ENCODE measurements at places on chromosomes 11 and 22. TPM values are rescaled to one million over a fixed set of nuclear protein-coding genes. Genes with fewer than 3 reads are reported as not detected.
A peak's percentile ranks its signal among the peaks of the same experiment; 100 is the strongest.

- DNase-seq: no peak
Observed at GRCh38 chr11:92888696-92889095, 80.8 kb upstream of the MTNR1B start.

Gene LDHAL6A
- not detected for total RNA-seq

GRCh38 chr11:73520353-73521061 is 77.4 kb downstream of the FAM168A start:
- DNase-seq: no peak

DNA sequence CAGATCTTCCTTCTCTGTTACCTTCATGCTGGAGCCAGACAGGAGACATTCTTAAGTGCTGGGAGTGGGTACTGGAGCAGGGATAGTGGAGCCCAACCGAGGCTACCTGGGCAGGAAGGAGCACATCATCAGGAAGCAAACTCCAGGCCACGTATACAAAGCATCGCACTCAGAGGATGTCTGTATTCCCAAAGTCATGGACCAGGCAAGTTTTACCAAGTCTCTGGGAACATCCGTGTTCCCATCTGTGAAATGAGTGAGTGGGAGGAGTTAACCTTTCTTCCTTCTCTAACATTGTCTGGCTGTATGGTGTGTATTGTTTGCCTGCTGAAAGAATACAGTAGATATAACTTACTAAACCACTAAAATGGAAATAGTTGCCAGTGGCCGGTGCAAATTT is 175.0 kb upstream of the TMEM45B start:
- DNase-seq: no peak

DNA sequence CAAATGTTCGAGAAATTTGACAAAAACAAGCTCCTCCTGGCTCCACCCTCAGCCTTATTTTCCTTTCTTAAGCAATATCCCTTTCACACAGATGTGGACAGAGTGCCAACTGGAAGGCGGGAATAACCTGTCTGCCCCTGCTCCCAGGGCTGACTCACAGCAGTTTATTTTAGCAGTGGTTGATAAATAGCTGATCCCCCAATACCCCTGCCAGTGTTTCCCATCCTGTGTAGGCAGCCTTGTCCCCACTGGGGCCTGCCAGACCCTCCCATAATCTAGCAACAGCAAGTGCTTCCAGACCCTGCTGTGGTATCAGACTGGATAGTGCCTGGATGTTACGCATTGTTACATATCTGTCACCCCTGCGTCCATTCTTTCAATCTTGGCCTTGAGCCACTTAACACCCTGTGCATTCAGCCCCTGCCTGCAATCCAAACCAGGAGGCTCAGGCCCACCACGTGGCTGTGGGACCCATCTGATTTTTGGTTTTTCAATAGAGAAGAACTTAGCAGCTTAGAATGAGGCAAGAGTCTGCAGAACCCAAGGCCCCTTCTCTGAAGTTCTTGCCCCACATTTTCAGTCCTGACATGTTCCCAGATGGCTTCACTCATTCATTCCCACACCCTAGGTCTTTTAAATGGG is 53.7 kb downstream of the PARVA start:
- no peak for DNase-seq

DNA sequence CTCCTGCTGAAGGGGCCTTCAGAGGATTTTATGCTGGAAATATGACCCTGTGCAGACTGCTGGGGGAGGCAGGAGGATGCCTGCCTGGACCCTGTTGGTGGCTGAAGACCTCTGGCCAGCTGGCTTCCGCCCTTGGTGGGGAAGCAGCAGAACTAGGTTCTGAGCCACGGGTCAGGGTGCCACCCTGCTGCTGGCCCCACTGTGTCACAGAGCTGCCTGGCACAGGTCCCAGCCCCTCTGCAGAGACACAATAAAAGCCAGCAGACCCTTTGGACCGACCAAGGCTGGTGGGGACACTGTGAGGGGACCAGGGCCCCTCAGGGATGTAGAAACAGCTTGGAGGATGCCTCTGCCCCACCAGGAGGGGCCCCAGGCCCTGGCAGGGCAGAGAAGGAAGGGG is 6.9 kb upstream of the SREBF2 start:
- DNase-seq: peak; percentile 22

GRCh38 chr11:46290598-46291309 is 13.3 kb downstream of the CREB3L1 start:
- DNase-seq: peak; percentile 78

DNA sequence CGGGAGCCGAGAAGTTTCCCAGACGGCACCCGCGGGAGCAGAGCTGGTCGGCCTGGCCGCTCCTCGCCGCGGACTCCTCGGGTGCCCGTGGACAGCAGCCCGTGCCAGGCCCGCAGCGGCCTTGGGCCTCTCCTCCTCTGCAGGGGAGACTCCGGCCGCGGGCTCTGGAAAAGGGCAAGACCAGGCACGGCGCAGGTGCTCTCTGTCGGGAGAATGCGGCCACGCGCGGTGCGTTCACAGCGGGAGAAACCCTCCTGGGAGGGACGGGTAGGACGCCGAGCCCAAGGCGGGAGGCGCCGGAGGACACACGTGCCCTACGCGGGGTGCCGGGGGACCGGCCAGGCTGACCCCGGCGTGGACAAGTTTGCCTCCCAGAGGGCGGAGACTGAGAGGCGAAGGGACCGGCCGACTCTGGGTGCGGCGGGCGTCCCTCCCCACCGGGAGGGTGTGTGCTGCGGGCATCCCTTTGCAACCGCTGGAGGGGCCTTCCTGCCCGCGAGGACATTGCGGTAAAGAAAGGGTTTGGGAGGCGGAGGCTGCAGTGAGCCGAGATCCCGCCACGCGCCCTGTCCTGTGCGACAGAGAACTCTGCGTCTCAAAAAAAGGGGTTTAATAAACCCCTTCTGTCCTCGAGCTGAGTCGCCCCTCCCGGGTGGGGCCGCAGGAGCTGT is 2.3 kb downstream of the IFITM1 start:
- peak; percentile 44 for DNase-seq

DNA sequence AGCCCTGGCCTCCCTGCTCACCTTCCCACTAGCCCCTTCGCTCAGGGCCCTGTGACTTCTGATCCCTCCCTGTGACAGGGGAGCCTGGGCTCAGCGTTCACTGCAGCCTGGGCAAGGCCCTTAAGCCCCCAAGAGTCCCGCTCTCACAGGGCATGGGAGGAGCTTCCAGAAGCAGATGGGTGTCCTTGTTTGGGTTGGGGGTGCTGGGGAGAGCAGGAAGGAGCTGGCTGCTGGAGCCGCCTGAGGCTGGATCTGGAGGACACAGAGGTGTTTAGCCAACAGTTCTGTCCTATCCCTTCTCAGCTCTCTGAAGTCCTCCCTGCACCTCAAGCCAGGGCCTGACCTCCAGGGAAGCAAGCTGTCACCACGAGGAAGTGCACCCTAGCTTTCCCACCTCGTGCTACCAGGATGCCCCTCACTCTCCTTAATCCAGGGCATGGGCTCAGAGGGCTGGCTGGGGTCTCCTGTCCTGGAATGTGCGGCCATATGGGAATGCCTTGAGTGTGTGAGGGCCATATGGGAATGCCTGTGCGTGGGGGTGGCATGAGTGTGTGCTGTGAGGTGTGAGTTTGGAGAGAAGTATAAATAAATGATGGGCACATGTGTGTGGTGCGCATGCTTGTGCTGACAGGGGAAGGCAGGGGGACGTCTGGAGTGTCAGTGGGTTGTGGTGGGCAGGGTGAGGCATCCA is 25.0 kb upstream of the TUB start:
- DNase-seq: no peak

Gene ATP6V1E1
- 213 TPM for total RNA-seq

Gene OR8H2
- total RNA-seq: not detected

GRCh38 chr11:13294771-13295579 is 17.4 kb downstream of the BMAL1 start:
- no peak for DNase-seq

Gene FIBIN
- 10.5 TPM for total RNA-seq

GRCh38 chr22:49972163-49973017 is 11.8 kb downstream of the PIM3 start:
- peak; percentile 16 for DNase-seq

DNA sequence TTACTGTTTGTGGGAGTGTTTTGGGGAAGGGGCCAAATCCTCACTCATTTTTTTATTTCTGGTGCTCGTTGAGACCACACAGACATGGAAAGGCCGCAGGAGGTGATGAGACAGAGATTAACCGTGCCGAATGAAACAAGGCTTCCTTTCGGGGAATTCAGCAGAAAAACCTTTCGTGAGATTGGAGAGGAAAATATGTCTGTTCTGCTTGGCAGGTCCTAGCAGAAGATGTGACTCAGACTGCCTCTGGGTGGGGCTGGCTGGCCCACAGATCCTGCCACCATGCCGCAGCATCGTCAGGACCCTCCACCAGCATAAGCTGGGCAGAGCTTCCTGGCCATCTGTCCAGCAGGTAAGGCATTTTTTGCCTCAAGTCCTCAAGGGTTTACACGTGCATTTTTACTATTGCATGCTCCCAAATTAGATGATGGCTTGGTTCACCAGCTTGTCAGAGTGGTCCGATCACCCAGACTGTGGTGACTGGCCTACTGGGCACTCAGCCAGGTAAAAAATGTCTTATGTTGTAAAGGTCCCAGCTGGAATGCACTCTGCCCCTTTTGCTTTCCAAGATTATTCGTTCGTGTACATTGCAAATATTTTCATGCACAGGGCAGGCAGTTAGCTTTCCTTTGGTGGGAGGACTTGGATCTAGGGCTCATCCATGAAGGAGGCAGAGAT is 1.5 kb downstream of the DDB2 start:
- no peak for DNase-seq

- no peak for DNase-seq
Observed at GRCh38 chr11:67268081-67268961, 2.0 kb downstream of the GRK2 start.

- no peak for DNase-seq
Observed at GRCh38 chr11:18111005-18111404, 5.1 kb upstream of the SAAL1 start.

DNA sequence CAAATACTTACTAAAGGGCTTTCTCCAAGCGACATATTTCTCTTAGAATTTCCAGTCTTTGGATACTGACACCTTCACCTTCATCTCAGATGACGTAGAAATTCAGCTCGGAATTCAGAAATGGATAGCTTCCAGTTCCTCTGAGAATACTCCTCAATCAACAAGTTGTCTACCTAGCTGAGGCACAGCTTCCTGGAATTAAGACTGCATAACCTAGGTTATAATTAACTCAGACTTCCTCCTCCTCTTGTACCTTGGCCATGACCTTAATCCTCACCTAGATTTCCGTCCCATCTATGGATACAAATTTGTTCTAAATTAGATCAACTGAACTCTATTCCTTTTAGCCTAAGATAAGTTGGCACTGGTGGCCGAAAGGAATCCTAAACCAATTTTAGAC is 17.4 kb downstream of the ATP5MG start:
- no peak for DNase-seq

DNA sequence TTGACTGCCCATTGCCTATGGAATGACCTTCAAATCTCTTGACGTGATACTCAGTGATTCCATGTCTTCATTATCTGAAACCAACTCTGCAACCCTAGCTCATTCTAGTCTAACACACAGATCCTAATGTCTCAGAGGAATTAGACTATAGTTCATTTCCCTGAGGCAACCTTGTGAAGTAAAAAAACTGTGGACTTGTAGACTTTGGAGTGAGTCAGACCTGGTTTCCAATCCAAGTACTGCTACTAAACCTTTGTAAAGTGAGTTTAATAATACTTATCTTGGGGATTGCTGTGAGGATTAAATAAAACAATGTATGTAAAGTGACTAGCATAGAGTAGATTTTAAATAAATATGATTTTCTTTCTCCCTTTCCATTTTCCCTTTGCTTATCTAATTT is 226.1 kb downstream of the BLID start:
- no peak for DNase-seq

GRCh38 chr11:35785287-35786167 is 123.0 kb downstream of the TRIM44 start:
- no peak for DNase-seq

Gene BLID
- 0.36 TPM for total RNA-seq

GRCh38 chr11:70650075-70650909 is 252.0 kb downstream of the CTTN start:
- peak; percentile 50 for DNase-seq
